DMS53 (cell line): ENCODE measurements at places on chromosomes 4 and X.

- DNase-seq, result no peak
These were observed 59.3 kb downstream of the MAPK10 start for GRCh38 chr4:86300516-86300915.

DNA sequence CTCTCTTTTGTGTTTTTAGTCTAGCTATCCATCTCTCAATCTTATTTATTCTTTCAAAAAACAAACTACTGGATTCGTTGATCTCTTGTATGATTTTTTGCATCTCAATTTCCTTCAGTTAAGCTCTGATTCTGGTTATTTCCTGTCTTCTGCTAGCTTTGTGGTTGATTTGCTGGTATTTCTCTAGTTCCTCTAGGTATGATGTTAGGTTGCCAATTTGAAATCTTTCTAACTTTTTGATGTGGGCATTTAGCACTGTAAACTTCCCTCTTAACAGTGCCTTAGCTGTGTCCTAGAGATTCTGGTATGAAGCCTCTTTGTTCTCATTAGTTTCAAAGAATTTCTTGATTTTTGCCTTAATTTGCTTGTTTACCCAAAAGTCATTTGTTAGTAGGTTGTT lies 15.2 kb upstream of the NEXMIF start:
- no peak for DNase-seq

DNA sequence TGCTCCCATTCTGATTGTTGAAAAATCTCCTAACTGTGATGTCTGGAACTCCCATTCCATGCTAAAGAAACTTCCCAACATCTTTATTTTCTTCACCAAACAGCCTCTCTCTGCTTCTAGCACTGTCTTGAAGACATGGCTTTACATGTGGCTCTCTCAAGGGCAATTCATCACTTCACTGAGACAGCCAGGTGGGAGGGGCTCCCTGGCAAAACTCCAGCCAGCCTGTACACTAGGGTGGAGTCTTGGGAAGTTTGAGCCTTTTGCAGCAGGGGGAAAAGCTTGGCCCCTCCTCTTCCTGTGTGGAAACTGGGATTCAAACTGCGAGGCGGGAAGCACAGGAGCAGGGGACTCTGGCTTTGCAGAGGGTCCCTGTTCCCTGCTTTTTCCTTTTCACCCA lies 130.5 kb upstream of the TTC29 start:
- no peak for DNase-seq

GRCh38 chrX:136907621-136908020 lies 27.1 kb upstream of the RBMX start:
- DNase-seq, result no peak

DNA sequence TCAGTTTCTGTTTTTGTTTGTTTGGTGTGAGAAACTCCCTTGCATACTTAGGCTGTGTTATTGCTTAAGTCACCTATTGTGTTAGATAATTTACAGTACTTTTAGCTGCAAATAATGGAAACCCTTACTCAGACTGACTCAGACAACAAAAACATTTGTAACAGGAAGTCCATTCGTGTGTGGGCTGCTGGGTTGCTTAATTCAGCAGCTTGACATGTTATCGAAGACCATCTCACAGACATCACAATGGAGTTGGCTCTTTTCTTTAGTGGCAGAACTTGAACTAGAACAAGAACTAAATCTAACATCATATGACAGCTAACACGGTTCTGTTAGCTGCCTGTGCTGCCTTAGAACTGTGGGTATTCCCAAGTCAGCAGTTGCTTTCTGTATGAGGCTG lies 9.9 kb upstream of the GABRE start:
- no peak for DNase-seq

DNA sequence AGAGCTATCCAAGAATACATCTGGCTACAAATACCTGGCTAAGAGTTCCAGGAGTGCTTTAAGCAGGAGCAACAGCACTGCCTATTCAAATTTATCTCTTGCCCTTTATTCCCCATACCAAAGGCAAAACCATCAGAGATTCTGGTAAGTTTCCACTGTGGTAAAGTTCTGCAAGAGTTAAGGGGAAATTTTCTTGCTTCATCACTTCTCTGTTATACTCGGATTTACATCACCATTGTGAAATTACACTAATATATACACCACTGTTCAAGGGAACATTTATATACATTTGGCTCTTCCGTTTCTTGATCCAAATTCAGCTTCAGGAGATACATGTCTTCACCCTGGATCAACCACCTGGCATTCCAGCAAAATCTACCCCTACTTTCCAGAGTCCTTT lies 70.8 kb upstream of the PTPN13 start:
- no peak for DNase-seq

DNA sequence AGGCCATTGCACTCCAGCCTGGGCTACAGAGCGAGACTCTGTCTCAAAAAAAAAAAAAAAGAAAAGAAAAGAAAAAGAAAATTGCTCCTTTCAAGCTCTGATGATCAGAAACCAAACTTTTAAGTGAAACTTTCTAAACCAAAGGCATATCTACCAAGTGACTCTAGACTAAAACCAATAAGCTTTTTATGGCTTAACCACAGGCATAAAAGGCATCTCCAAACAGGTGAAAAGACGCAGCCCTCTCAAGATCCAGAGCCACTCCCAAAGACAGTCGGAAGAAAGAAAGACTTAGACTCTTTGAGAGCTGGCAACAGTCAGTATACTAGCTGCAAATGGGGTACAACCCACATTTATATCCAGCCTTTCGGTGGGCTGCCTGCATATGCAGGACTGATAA lies 117.1 kb upstream of the AP1S2 start:
- no peak for DNase-seq

- DNase-seq, result peak; percentile 92
These were observed at the start of gene LRAT for GRCh38 chr4:154743683-154744340. LRAT (plus strand) TSS chr4:154744000; CDS start chr4:154744327, 327 bp downstream.

DNA sequence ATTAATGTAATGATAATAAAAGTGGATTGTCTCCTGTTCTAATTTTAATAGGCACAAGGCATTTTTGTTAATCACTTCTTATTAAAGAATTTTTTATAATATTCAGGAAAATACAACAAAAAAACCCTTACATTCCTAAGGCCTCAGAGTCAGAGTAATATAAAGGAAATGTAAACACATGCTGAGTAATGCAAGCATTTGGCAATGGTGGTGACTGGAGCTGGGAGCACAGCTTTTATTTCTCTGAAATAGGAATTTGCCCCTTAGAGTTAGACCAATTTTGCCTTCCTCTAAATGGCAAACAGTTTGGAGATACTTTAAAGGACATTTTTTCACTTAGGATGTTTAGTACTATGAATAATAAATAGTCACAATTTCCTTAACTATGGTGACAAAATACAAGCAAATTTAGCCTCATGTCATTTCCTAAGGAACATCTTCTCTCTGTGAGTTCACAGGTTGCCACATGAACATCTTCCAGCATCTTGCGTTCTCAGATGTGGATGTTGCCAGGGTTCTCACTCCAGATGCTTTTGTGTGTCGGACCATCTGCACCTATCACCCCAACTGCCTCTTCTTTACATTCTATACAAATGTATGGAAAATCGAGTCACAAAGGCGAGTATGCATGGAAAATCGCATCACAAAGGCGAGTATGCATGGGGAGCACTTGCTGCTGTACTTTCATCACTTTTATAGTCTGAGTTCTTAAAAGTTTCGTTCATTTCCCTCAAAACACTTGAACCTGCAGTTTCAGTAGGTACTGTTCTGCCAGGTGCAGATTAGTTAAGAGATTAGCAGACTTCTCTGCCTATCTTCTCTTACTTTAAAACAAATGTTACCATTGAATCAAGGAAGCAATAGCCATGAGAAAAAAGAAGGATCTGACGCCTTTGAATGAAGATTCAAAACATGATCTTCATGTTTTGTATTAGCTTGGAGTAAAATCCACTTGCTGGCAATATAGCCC lies 15.9 kb upstream of the F11 start:
- no peak for DNase-seq

GRCh38 chr4:36010397-36010929 lies 233.9 kb downstream of the ARAP2 start:
- no peak for DNase-seq

DNA sequence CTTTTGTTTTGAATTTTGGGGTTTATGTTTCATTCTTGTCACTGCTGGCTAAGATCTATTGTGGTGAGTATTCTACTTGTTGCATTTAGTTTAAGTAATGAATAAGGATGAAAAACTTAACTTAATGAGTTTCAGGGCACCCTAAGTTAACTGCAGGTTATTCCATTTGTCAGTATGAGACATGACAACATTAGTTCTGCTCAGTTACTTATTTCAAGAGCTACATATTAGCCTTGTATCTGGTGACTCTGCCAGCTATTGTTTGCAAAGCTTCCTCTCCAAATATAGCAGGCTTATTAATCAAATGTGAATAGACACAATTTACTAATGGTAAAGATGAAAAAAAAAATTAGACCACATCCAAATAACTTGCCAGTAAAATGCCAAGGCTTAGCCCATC lies 567.1 kb downstream of the IL15 start:
- DNase-seq, result peak; percentile 5

DNA sequence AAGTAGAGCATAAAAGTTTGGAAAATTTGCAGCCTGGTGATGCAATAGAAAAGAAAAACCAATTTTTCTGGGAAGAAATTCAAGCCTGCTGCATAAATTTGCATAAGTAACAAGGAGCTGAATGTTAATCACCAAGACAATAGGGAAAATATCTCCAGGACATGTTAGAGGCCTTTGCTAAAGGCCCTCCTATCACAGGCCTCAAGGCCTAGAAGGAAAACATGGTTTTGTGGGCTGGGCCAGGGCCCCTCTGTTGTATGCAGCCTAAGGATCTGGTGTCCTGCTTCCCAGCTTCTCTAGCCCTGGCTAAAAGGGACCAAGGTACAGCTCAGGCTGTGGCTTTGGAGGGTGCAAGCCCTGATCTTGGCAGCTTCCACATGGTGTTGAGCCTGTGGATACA lies 6.2 kb upstream of the RTL3 start:
- DNase-seq, result no peak

DNA sequence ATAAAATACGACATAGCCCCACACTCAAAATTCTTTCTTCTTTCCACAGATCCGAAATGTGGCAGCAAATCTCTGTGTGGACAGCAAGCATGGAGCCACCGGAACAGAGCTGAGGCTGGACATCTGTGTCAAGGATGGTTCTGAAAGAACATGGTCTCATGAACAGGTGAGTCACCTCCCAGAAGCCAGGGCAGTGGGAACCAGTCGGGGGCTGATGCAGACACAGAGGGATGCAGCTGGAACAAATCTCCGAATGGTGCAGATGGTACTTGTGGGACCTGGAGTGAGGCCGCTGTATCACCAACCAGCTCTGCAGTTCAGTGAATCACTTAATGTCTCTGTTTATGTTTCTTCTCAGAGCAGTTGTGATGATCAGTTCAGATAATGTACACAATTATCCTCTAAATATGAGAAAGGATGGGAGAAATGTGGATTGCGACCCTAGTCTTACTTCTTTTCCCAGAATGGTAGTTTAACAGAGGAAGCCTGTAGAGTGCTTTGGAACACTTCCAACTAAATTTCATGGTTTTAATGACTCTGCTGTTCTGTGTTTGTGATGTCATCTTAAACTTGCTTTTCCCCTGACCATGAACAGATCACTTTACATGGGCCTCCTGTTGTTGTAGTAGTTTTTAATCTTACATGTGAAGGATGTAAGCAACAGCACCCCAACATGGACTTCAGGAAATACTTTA lies 159.3 kb upstream of the GALNT7 start:
- DNase-seq, result peak; percentile 19

- DNase-seq, result no peak
These were observed 47.6 kb upstream of the FGG start for GRCh38 chr4:154660052-154660451.

GRCh38 chr4:52110171-52110570 lies 59.1 kb downstream of the SPATA18 start:
- no peak for DNase-seq

DNA sequence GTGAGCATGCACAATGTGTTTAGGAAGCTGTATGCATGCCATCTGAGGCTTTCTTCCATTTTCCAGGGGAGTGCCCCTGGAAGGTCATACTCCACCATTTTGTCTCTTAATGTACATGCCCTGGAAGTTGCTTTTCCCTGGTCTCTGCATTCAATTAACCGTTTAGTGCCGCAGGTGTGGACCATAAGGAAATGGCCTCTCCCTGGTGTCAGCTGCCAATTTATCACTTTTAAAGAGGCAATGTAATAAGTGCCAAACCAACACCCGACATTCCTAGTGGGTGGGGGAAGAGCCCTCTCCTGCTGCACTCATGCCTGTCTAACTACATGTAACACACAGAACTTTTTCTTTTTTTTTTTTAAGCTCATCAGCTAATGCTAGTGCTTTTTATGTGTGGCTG lies 7.1 kb upstream of the BST1 start:
- DNase-seq, result no peak

DNA sequence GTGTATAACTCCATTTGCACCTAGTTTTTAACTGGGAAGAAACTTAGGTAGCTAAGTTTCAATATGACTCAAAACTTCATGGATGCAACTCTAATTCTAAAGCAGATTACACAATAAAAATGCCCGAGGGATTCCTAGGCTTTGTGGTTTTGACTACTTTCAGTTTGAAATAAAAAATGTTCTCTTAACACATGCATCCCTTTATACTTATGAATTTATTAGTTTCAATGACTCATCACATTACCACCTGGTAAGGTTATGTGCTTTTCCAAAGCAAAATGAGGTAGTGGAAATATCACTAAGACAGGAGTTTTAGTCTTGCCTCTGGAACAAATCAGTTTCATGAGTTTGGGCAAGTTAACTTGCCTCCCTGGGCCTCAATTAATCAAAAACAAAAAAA lies 125.5 kb downstream of the OPHN1 start:
- no peak for DNase-seq

DNA sequence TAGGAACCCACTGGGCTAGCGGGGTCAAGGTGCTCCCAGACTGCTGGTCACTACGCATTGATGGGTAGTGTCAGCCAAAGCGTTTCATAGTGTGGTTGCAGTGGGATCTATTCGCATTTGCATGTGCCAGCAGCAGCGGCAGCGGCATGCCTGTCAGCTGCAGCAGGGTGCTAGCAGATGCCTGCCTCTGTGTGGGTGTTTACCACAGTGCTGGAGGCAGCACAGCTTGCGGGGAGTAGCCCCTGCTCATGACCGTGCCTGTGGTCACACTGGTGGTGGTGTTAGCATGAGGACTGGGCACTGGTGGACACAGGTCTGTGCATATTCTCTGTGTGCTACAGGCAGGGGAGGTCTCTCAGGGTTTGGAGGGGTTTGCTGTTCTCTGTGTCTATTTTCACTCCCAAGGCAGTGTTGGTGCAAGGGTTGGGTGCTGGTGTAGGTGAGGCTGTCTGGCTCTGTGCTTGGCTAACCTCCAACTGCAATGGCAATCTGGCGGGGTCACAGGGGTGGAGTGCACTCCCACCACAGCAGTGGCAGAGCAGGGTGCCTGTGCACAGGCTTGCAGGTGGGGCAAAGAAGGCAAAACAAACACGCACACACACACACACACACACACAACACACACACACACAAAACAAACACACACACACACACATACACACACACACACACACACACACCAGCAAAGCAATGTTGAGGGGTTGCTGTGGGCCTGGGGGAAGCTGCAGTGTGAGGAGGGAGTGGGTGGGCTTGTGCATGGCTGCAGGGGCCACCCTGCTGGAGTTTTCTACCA lies 184.4 kb downstream of the GLUD2 start:
- no peak for DNase-seq

GRCh38 chr4:25533256-25533655 lies 122.4 kb upstream of the SLC34A2 start:
- DNase-seq, result no peak
